ENCODE measurements at places on chromosomes 7 and 10.

GRCh38 chr10:116809483-116810119 lies 39.7 kb upstream of the ENO4 start:
- DNase-seq = no peak

- no peak for DNase-seq
These were observed 53.0 kb downstream of the GSDME start for GRCh38 chr7:24704311-24704710.

- no peak for DNase-seq
These were observed 64.9 kb downstream of the PPP1R9A start for GRCh38 chr7:94972296-94972695.

DNA sequence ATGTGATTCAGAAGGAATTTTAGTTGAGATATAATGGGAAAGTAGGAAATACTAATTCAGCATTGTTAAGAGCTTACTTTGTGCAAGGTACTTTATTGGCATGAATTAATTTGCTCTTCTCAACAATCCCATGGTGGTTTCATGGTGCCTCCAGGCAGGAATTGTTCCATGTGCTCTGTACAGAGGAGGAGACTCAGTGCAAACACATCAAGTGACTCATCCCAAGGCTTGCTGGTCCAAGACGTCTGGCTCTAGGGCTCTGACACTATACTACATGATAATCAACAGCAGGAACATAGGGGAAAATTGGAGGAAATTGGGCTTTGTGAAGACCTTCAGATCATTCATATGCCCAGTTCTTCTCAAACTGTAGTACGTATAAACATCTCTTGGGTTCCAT lies 66.5 kb upstream of the PRKG1 start:
- no peak for DNase-seq

- DNase-seq = no peak
These were observed 21.1 kb downstream of the GALNT11 start for GRCh38 chr7:152046531-152046930.

- no peak for DNase-seq
These were observed 61.6 kb upstream of the CAMK1D start for GRCh38 chr10:12287772-12288171.

DNA sequence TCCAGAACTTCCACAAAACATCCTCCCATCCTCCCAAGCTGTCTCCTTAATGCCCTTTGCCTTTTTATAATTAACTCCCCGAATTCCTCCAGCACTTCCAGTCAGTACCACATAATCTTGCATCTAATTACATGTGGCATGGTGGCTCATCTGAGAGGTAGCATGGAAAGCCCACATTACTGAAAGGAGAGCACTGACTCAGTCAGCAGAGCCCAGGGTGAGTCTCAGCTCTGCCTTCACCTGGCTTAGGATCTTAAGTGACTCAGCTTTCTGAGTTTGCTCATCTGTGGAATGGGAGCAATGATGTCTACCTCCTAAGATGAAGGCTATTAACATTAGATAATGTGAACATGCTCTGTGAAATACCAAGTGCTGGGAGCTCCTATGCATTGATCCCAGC lies 433.9 kb downstream of the SORCS3 start:
- DNase-seq = no peak
